Activated B cell treated with CpG ODN at 0.5 μM for 24 hours (primary cell): ENCODE measurements at places on chromosomes 6 and 20. TPM values are rescaled to one million over a fixed set of nuclear protein-coding genes. Genes with fewer than 3 reads are reported as not detected.

GRCh38 chr6:147769496-147770087 lies 261.1 kb downstream of the SAMD5 start:
- H3K27ac ChIP-seq: no peak overlapping the region
- no peak for DNase-seq
- H3K4me3 ChIP-seq: no peak overlapping the region
- H3K27me3 ChIP-seq: no peaks in the 10 kb centered on the region

- no peaks in the 10 kb centered on the region for H3K4me1 ChIP-seq
- H3K27ac ChIP-seq: no peak overlapping the region
- no peak overlapping the region for H3K4me3 ChIP-seq
- peak; percentile 61 for DNase-seq
- H3K36me3 ChIP-seq: no peaks in the 10 kb centered on the region
Observed at GRCh38 chr20:47677635-47678453, 107.4 kb downstream of the SULF2 start.

DNA sequence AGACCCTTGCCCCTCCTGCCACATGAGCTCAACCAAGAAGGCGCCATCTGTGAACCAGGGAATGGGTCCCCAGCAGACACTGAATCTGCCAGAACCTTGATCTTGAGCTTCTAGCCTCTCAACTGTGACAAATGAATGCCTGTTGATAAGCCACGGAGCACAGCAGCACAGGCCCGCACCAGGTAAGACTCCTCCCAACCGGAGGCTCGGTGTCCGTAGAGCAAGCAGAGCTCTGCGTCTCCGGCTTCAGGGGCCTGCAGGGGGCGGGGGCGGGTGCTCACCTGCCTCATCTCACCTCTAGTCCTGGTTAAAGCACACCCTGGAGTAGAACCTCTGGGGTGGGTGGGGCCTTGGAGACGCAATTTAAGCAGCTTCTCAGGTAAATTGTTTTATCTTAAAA lies 122.7 kb downstream of the SMOC2 start:
- H3K4me1 ChIP-seq: no peaks in the 10 kb centered on the region
- peaks cover 2% of the 10 kb centered on the region for H3K27me3 ChIP-seq
- H3K36me3 ChIP-seq: no peaks in the 10 kb centered on the region
- no peak for DNase-seq
- H3K4me3 ChIP-seq: no peak overlapping the region
- H3K27ac ChIP-seq: no peak overlapping the region

Gene GSTA3
- total RNA-seq: not detected in 2 replicates

Gene NHSL1
- total RNA-seq: 1.0 and 1.4 TPM in 2 replicates

Gene FOXC1
- total RNA-seq: 1.00 and 1.1 TPM in 2 replicates

DNA sequence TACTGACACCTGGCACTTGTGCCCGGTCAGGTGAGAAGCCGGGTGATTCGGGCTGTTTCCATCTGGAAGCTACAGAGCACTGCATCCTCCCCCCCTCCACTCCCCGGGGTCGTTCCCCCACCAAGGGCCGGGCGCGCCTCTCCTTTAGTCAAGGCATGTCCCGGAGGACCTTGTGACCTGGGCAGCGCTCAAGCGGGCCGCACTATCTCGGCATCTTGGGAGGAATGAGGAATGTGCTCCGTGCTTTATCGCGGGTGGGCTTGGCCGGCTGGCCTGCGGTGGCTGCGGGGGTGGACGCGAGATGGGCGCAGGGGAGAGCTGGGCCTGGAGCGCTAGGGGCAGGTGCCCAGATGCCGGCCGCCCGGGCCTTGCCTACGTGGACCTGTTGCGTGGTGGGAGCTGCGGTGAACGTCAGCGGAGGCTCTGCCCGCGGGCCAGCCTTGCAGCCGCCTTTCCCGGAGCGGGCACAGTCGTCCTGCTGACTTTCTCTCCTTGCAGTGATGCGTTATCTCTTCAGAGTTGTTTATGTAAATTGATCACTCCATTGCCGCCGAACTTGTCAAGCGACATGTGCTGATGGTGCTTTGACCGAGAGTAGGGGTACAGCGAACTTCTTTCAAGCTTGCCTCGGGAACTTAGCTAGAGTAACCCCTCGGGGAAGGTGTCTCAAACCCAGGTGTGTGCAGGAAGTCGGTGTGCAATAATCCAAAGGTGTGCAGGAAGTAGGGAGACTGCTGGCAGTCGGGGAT lies 1.1 kb downstream of the LRRC1 start:
- H3K27me3 ChIP-seq: peaks cover 2% of the 10 kb centered on the region
- peak; percentile 26 for DNase-seq
- peak overlapping the region; percentile 99 for H3K4me3 ChIP-seq
- H3K27ac ChIP-seq: peak overlapping the region; percentile 79
- H3K36me3 ChIP-seq: peaks cover 12% of the 10 kb centered on the region

Gene COL20A1
- total RNA-seq: not detected in 2 replicates

DNA sequence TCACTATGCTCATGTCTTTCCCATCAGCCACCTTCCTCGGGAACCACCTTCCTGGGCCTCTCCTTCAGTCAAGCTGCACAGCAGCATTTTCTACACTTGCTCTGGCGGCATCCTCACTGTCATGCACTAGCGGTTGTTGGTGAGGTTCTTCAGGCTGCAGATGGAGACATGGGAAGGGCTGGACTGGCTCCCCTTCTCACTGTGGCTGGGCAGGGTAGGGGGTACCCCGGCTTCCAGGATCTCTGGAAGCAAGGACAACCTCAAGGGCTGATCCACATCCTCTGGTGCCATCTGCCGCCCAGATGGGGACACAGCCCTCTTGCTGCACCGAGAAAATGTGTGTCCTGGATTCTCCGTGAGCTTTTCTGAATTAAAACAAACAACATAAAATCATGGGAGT lies 180.1 kb upstream of the RNF24 start:
- H3K4me3 ChIP-seq: no peak overlapping the region
- no peak for DNase-seq
- no peak overlapping the region for H3K27ac ChIP-seq
- no peaks in the 10 kb centered on the region for H3K4me1 ChIP-seq
- H3K36me3 ChIP-seq: no peaks in the 10 kb centered on the region

Gene CLDN20
- not detected in 2 replicates for total RNA-seq

DNA sequence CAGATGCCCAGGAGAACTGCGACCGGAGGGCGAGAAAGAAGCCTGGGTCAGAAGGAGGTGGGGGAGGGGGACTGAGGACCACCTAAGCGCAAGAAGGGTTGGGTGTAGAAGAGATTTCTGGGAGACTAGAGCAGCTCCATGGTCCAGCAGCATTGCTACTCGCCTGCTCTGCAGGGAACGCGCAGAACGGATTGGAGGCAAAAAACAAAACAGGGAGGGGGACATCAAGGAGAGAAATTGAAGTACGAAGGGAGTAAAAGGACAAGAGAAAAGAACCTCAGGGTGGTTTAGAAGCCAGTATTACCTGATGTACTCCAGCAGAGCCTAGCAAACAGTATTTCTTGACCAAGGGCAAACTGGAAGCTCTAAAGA lies 537 bp upstream of the GABBR1 start:
- no peaks in the 10 kb centered on the region for H3K27me3 ChIP-seq
- H3K27ac ChIP-seq: peak overlapping the region; percentile 86
- peaks cover 17% of the 10 kb centered on the region for H3K36me3 ChIP-seq
- peak overlapping the region; percentile 84 for H3K4me3 ChIP-seq

DNA sequence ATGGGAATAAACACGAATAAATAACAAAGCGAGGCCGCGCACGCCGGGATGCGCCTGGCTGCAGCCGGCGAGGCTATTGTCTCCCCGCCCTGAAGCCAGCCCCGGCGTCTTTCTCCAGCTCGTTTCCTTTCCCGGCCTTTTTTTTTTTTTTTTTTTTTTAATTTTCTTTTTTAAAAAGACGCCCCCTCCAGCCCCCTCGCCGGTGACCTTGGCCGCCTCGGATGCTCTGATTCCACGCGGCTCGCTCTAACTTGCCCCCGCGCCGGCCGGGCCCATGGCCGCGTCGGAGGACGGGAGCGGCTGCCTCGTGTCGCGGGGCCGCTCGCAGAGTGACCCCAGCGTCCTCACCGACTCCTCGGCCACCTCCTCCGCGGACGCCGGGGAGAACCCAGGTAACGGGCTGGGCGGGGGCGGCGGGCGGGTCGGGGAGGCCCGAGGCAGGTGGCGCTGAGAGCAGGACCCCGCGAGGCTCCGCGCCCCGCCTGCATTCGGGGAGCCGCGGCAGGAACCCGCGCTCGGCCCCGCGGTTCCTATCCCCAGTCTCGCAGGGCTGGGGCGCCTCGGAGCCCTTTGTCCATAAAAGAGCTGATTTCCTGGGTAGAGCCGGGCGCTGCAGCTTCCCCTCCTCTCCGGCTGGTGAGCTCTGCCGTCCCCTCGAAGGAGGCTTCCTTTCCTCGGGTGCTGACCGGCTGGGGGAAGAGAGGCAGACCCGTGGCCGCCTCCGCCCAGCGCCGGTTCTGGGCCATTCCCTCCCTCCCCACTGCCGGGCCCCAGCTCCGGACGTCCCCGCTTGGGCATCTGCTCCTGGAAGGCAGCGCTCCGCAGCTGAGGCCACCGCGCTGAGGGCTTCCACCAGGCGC lies 631 bp downstream of the PHACTR3 start:
- DNase-seq: no peak
- H3K27me3 ChIP-seq: peaks cover 44% of the 10 kb centered on the region
- H3K4me1 ChIP-seq: no peaks in the 10 kb centered on the region
- H3K36me3 ChIP-seq: no peaks in the 10 kb centered on the region

GRCh38 chr6:158756977-158757752 lies 62.0 kb downstream of the EZR start:
- H3K36me3 ChIP-seq: no peaks in the 10 kb centered on the region
- H3K27me3 ChIP-seq: no peaks in the 10 kb centered on the region
- H3K4me1 ChIP-seq: peaks cover 7% of the 10 kb centered on the region
- no peak overlapping the region for H3K27ac ChIP-seq

Gene LEMD2
- total RNA-seq: 73.7 and 88.0 TPM in 2 replicates

Gene GPR6
- total RNA-seq: not detected in 2 replicates

Gene PRL
- not detected in 2 replicates for total RNA-seq

DNA sequence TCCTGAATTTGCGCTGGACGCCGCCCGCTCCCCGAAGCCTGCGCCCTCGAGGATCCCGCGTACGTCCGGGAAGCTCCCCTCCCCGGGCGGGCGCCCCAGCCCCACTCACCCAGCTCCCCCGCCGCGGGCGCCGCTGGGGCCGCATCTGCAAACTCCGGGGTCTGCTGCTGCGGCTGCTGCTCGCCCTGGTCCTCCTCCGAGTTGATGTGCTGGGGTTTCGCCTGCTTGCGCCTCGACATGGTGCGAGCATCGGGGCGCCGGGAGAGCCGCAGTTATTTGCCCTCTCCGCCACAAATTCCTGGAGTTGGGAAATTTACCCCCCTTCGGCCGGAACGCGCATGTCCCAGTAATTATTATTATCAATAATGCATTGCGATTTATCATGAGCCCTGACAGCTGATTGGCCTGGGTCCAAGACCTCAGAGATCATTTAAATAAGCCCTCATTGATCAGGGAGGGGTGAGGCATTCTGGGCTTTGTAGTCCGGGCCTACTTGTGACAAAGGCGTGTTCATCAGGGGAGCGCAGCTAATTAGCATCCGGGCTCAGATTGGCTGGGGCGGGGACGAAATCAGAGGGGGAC lies at the start of gene SALL4:
Gene SALL4 (minus strand): TSS at position 352 of the 582 bp plus-strand sequence. CDS start 113 bp downstream, at position 239.
- H3K4me3 ChIP-seq: no peak within 1 kb of the TSS
- H3K4me1 ChIP-seq: peaks cover 15% of the 10 kb centered on the region
- DNase-seq: no peak
- H3K27me3 ChIP-seq: peaks cover 54% of the 10 kb centered on the region
- no peak within 1 kb of the TSS for H3K27ac ChIP-seq

Gene UCKL1
- total RNA-seq: 43.6 and 49.7 TPM in 2 replicates

GRCh38 chr20:54088430-54088829 lies 18.0 kb upstream of the BCAS1 start:
- H3K4me1 ChIP-seq: peaks cover 20% of the 10 kb centered on the region
- H3K27me3 ChIP-seq: peaks cover 2% of the 10 kb centered on the region
- H3K36me3 ChIP-seq: no peaks in the 10 kb centered on the region
- H3K4me3 ChIP-seq: no peak overlapping the region
